GM19239 (cell line): ENCODE measurements at places on chromosomes 7 and 10.

GRCh38 chr10:90988802-90989201 is 67.9 kb upstream of the ANKRD1 start:
- DNase-seq: no peak

DNA sequence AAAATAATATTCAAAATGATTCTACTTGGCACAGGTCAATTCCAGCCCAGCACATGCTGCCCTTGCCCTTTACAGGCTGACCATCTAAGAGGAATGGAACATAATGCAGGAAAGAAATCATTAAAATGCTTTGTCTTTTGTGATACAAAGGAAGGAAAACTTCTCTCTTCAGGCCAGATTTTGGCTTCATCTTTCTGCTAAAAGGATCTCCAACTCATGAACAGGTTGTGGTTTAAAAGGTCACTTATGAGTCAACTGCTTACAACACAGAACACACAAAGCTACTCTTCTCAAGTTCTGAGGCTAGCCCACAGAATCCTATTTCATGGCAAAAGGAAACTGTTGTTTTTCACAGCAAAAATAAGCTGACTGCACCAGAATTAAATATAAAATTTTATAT is 197.1 kb downstream of the DOCK4 start:
- no peak for DNase-seq

GRCh38 chr10:59360605-59361405 is 1.5 kb downstream of the FAM13C start:
- no peak for DNase-seq

GRCh38 chr7:22666732-22667131 is 60.3 kb upstream of the IL6 start:
- no peak for DNase-seq

GRCh38 chr10:11177926-11178471 is 160.3 kb downstream of the CELF2 start:
- no peak for DNase-seq

DNA sequence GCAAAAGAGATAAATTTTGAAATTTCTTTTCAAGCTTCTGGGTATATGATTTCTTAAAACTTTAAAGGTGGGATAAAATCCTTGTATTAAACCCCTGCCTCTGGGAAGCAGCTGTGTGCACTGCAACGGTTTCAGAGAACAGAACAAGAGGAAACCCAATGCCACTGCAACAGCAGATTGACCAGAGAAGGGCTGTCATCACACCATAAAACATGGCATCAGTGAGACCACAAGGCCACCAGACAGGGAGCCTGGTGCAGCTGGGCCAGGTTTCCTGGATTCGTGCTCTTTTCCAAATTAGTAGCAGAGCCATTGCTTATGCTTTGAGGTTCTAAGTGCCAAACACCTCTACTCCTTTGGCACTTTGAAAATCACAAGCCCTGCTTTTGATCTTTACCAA is 152.4 kb downstream of the PRPF18 start:
- DNase-seq: no peak

DNA sequence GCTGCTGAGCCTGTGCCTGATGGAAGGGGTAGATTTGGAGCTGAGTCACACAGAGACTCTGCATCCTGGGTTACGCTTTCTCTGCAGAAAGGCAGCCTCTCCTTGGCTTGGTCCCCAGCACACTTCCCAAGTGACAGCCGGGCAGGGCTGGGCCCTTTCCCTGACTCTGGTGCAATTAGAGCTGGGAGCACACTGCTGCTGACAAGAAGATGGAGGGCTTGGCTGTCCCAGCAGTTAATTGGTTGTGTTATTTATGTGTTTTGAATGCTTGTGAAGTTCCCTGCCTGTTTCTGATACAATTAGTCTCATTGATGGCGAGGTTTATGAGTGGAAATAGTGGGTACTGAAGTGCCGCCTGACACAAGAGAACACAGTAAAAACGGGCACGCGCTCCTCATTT is 123.6 kb downstream of the TCERG1L start:
- DNase-seq: no peak

- DNase-seq: no peak
Observed at GRCh38 chr10:95360122-95360714, 69.4 kb upstream of the PDLIM1 start.

GRCh38 chr7:137204246-137204645 is 139.3 kb downstream of the PTN start:
- DNase-seq: no peak

DNA sequence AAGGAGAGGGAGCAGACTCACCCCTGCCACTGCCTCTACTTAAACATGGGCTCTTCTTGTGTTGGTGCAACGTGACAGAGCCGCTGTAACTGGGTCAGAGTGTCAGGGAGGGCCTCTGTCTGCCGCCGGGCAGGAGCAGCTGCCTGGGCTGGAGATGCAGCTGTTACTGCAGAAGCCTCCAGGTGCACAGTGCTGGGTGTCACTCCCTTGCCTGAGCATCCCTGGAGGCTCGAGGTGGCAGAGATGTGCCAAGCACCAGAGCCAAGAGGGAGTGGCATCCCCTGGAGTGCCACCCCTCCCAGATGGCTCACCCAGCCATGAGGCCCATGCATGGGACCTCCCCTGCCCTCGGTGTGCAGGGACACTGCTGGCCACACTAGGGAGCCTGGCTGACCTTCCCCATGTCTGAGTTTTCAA is 145.7 kb downstream of the PRPF18 start:
- DNase-seq: no peak

GRCh38 chr10:97335188-97335619 is 675 bp upstream of the FRAT2 start:
- DNase-seq: no peak

- no peak for DNase-seq
Observed at GRCh38 chr7:35854311-35854710, 53.5 kb downstream of the SEPTIN7 start.

GRCh38 chr10:110162741-110163145 is 44.7 kb upstream of the MXI1 start:
- DNase-seq: no peak

- DNase-seq: no peak
Observed at GRCh38 chr10:44958196-44958897, 1.3 kb upstream of the RASSF4 start.

- DNase-seq: no peak
Observed at GRCh38 chr7:126535176-126535575, 717.6 kb downstream of the GRM8 start.

DNA sequence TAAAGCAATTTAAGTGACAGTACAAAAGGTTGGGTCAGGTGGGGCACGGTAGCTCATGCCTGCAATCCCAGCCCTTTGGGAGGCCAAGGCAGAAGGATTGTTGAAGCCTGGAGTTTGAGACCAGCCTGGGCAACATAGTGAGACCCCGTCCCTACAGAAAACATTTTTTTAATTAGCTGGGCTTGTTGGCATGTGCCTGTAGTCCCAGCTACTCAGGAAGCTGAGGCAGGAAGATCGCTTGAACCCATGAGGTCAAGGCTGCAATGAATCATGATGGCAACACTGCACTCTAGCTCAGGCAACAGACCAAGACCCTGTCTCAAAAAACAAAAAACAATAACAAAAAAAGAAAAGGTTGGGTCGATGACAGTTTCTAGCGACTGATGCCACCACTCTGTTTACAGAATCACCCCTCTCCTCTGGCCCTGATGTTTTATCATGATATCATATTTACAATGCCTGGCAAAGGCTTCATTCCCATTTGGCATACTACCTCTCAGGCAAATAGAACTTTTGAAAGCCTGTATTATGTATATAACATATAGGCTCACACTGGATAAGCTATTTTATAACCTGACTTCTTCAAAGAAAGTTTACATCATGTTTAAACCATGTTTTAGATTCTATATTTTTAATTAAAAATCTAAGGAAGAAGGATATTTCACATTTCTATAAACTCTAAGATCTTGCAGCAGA is 558 bp upstream of the ABCC2 start:
- DNase-seq: no peak

GRCh38 chr7:111654343-111654742 is 92.1 kb upstream of the IMMP2L start:
- no peak for DNase-seq

DNA sequence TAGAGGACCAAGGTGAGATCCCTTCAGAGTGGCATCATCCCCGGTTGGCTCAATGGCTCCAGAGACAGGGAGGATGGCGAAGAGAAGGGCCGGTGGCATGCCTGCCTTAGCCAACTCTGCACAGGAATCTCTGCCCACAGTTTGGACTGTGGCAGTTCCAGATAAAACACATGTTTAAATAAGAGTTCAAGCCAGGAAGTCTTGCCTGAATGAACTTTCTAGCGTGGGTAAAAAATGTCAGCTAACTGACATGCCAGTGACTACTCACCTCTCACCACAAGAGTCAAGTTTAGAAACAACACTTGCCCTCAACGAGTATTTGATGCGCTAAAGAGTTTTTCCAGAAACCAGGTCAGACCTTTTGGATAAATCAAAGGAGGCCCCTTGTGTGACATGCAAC is 3.0 kb downstream of the NOD1 start:
- DNase-seq: no peak

GRCh38 chr7:31663072-31663471 is 23.9 kb upstream of the PPP1R17 start:
- DNase-seq: no peak

- no peak for DNase-seq
Observed at GRCh38 chr7:8549046-8549445, 115.6 kb downstream of the NXPH1 start.
